ENCODE measurements at places on chromosomes 5 and 9.

DNA sequence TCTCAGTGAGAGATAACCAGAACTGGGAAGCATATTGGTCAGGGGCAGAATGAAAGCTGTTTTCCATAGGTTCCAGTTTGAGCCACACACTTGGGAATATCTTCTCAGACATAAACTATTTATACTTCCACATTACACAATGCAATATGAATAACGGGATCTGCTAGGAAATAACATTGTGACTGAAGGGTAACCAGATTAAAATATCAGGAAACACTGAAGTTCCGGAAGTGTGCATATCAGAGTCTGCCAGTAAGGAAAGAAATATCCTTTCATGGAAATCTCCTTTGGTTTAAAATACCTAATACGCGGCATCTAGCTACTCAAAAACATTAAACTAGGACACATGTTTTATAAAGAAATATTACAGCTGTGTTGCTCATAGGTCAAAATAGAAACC lies 56.3 kb downstream of the ST8SIA4 start:
- DNase-seq, result no peak

GRCh38 chr5:174191076-174191475 lies 145.6 kb downstream of the NSG2 start:
- DNase-seq, result no peak

DNA sequence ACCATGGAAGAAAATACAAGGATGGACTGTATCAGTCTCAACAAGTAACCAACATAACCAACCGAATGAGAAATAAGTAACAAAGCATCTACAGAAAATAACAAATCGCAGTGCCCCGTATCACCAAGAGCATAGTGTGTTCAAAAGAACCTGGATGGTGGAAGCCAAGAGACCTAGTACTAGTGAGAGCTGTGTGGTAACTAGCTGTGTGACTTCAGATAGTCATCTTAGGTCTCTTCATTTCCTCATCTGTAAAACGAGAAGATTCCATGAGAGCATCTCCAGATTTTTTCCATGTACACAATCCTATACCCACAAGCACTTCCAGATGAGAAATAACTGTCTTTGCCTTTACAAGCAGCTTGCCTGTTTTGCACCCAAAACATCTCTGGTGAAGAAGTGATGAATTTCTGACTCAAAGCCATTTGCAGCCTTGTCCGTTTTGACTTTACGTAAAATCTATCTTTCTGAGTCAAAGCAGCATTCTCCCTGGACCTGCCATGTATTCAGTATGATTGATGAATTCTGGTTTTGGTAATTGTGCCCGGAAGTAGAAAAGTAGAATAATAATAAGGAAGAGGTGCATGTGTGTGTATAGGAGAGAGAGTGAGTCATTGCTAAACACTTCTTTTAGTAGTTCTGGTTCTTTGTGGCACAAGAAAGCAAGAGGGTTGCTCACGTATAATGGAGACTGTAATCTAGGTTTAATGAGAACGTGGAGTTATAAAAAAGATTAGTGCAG lies 41.0 kb downstream of the AOPEP start:
- no peak for DNase-seq

DNA sequence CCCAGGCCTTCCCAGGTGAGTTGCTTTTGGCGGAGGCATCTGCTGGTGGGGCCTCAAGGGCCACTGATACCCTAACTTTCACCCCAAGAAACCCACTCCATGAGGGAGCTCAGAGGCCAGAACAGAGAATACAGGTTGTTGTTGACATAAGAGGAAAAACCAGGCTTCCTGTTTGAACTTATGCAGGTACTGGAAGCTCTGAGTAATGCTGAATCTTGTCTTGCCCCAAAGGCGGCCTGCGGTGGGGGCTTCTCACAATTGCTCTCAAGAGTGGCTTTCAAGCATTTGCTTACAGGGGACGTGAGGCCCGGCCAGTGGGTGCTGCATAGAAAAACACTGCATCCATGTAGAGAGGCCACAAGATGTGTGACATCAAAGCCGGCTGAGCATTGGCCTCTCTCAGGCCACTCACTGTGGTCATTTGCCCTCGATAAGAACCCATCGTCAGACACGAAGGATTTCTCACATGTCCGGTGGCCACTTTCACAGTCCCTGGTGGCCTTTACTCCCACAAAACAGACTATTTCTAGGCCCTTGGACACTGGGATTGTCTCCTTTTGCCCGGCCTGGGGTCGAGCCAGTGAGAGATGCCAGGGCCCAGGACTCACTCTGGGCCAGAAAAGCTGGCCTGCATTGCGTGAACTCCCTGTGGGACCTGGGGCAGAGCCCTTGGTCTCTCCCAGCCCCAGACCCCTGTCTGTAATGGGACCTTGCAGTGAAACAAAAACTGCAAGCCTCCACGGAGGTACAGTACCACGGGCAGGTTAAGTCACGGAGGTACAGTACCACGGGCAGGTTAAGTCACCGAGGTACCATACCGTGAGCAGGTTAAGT lies 34.5 kb upstream of the TCF7 start:
- peak; percentile 59 for DNase-seq

DNA sequence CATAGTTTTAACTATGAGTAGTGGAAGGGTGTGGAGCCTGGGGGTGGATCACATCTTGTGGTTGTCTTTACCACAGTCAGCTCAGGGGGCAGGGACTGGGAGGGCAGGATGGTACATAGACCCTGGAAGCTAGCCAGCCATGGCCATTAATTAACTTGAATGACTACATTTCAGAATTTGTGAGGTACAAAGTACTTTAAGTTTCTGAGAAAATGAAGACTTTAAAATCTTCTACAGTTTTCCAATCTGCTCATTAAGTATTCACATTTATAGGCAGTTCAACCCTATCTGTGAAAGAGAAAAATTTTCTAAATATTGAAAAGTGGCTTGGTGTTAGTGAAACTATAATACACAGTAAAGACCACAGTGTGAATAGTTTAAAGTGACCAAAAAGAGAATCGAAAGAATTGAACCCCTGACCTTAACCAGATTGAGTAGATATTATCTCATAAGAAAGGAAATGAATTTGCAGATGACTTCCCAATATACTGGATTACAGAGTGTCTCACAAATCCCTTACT lies 234.2 kb upstream of the MEF2C start:
- no peak for DNase-seq

DNA sequence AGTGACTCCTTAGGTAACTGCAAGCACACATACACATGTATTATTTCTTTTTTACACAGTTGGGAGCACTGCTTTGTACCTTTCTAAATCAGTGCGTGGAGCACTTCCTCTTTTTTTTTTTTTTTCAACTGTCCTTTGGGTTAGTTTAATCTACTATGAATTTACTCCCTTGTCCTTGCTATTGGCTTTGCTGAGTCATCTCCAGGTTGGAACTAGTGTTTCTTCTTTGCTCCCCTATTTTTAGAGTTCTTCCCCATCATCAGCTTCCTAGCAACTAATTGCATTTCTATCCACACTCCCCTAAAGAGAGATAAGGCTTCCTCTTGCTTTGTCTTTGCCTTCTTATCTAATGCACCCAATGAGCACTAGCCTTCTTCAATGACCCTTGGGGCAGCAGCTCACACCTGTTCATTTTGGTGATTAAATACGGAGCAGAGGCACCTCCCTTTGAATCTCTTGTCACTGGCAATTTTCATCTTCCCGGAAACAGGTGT lies 24.3 kb downstream of the S100Z start:
- no peak for DNase-seq

DNA sequence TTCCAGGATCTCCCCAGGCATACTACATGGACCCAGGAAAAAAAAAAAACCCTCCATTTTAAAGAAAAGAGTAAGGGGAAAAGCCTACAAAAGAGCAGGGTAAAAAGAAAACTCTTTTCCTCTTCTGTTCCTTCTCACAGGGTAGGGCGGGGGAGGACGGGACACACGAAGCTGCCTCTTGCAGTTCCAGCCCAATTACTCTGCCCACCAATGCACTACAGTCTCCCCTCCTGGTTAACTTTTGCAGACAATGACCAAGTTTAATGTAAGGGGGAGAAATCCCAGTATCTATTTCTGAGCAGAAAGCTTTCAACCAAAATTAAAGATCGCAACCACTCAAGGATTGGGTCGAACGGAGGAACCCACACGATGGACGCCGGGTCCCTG lies 1.3 kb downstream of the BRD3 start:
- no peak for DNase-seq

DNA sequence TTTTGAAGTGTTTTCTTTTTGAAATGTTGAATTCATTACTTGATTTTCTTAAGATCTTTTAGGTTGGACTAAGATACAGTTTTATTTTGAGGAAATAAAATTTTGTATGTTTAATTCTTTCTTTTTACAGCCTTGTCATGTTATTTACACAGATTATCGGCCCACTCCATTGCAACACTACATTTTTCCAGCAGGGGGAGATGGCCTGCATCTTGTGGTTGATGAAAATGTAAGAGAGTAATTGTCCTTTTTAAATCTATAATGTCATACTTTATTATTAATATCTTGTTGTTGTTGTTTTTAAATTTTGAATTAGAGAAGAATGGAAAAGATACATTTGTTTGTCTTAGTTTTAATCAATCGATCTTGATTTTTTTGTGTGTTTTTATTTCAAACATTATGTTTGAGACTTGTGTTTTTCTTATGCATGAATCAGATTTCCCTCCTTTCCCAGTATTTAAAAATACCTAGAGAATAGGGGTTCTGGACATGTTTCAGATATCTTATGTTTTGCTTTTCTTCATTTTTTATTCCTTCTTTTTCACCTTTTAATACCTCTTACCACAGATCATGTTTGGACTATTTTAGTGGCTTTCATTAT lies 36.7 kb downstream of the MTREX start:
- DNase-seq, result peak; percentile 37

DNA sequence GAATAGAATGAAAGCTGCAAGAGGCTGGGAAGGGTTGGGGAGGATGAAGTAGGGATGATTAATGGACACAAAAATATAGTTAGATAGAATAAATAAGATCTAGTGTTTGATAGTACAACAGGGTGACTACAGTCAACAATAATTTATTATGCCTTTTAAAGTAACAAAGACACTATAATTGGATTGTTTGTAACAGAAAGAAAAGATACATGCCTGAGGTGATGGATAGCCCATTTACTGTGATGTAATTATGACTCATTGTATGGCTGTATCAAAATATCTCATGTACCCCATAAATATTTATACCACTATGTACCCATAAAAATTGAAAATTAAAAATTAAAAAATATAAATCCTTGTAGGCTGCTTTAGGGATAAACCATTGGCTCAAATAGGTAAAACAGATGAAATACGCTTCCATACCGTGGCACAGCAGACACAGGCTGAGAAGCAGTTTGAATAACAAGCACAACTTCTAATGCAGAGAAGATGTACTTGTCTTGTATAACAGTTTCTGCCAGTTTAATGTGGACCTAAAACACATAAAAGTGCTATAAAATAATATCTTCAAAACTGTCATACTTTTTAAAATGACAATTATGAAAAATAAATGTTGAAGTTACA lies 34.9 kb downstream of the APBA1 start:
- no peak for DNase-seq

DNA sequence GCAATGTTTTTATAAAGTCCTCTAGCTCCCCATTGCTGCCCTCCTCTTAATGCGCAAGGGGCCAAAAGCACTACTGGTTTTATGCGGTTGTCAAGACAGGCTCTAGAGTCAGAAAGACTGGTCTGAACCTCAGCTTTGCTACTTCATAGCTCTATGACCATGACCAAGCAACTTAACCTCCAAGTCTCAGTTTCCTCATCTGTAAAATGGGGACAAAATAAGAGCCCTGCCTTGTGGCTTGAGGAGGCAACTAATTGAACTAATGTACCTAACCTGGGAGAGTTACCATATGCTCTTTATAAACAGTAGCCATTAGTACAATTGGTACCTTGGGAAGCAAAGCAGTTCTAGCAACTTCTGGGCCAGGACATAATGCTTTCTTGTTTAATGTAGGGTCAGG lies 36.5 kb downstream of the ANXA6 start:
- no peak for DNase-seq

DNA sequence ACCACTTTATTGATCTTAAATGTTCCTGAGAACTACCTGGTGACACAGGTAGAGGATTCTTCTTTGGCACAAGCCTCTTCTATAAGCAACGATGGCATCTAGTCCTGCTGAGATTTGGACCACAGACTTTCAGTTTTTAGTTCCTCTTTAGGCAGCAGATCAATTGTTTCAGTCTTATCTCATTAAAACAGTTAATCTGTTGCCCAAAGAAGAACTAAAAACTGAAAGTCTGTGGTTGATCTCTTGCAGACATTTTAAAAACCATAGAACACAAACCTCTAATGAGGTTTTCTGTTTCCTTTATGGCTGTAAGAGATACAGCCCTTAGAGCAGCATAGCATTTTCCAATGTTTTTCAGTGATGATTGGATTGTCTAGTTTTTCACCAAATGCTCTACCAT lies 480.9 kb downstream of the MTRR start:
- DNase-seq, result no peak

GRCh38 chr9:121949766-121950165 lies 143.3 kb downstream of the TTLL11 start:
- DNase-seq, result no peak

DNA sequence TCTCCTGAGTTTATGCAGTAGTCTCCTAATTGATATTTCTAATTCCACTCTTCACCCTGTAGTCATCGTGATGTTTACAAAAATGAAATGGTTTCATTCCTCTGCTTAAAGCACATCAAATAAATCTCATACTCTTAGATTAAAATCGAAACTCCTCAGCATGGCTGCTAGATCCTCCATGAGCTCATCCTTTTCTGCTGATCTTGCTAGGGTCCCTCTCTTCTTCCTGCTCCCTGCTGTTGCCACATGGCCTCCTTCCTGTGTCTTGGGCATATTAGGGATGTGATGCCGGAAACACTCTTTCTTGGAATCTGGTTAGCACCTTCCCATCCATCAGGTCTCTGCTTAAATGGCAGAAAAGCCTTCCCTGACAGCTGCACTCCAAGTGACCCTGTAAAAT lies 59.5 kb upstream of the MEGF10 start:
- DNase-seq, result no peak

GRCh38 chr9:86336058-86336457 lies 18.2 kb downstream of the TUT7 start:
- no peak for DNase-seq

GRCh38 chr5:123921193-123921592 lies 409.2 kb downstream of the CSNK1G3 start:
- DNase-seq, result no peak

DNA sequence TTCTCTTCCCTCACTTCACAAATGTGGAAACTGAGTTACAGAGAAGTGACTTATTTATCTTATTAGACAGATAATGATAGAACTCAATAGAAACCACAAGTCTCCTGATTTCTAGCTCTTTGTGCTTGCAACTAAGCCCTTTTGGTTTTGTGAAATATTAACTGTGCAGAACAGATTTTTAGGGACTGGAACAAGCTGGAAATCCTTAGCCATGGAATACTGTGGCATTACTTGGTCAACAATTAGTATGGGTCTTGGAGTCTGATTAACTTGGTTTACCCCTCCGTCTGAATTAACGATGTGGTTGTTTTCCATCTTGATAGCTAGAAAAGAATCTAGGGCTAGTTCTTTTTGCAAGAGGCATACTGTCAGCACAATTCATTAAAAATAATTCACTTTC lies 584 bp upstream of the KLF9 start:
- no peak for DNase-seq

GRCh38 chr9:126335837-126336735 lies 9.5 kb downstream of the MVB12B start:
- DNase-seq, result no peak

- no peak for DNase-seq
Observed at GRCh38 chr5:15566789-15567188, 66.8 kb downstream of the FBXL7 start.

All from activated CD8-positive, alpha-beta memory T cell treated with anti-CD3 and anti-CD28 coated beads for 1 hour (primary cell).